NCI-H460 (cell line): ENCODE measurements at places on chromosomes 3 and 15.

- no peak for DNase-seq
Observed at GRCh38 chr3:52225452-52226228, at the start of gene TLR9. TSS of gene TLR9 (minus strand) at chr3:52225645. CDS start at chr3:52225529, 116 bp downstream.

DNA sequence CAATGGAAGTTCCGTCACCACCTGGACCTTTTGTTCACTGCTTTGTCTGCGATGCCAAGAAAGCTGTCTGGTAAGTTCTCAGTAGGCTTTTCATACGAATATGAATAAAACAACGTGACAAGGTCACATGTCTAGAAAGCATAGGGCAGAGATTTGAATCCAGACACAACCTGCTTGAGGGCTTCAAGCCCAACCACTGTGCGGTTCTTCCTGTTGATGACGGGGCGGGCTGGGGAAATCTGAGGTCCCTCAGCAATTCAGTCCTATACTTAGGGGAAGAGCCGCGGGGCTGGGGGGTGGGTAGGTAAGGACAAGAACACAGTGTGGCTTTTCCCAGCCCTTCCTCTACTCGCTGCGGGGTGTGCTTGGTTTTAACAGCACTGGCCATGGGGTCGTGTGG lies 32.4 kb upstream of the SMAD3 start:
- DNase-seq: no peak

GRCh38 chr3:142945023-142945422 lies 18.5 kb downstream of the PAQR9 start:
- DNase-seq: no peak

GRCh38 chr15:92819278-92820235 lies 80.6 kb upstream of the CHD2 start:
- DNase-seq: no peak

DNA sequence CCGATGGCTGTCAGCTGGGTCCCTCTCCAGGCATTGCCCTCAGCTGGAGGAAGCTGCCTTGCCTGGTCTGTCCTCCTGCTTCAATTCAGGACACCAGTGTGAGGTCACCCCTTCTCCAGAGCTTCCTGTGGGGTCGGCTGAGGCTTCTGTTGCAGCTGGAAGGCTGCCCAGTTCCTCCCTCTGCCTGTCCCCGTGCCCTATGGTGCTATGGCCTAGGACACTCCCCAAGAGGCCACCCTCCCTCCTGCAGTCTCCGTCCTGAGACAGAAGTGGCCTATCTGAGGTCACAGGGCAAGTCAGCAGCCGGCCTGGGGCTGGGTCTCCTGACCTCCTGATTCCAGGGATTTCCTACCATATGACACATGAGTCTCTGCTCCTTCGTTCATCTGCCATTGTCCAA lies 57.9 kb downstream of the RASGRF1 start:
- no peak for DNase-seq

- no peak for DNase-seq
Observed at GRCh38 chr15:95134431-95135110, 903.2 kb downstream of the MCTP2 start.

- DNase-seq: no peak
Observed at GRCh38 chr3:105891101-105891500, 22.3 kb upstream of the CBLB start.

DNA sequence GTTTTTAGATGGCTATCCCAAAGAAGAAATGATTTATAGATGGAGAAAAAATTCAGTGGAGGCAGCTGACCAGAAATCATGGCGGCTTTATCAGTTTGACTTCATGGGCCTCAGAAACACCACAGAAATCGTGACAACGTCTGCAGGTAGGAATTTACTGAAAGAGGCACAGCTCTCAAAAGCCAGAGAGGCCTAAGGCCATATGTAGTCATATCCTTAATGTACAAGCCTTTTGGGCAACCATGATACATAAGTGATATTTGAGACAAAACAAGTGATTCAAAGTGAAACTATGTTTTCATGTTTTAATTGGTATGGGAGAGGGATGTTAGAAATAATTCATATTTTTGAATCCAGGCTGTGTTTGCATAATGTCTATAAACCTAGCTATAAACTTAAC lies 509.7 kb downstream of the GABRG3 start:
- DNase-seq: no peak

DNA sequence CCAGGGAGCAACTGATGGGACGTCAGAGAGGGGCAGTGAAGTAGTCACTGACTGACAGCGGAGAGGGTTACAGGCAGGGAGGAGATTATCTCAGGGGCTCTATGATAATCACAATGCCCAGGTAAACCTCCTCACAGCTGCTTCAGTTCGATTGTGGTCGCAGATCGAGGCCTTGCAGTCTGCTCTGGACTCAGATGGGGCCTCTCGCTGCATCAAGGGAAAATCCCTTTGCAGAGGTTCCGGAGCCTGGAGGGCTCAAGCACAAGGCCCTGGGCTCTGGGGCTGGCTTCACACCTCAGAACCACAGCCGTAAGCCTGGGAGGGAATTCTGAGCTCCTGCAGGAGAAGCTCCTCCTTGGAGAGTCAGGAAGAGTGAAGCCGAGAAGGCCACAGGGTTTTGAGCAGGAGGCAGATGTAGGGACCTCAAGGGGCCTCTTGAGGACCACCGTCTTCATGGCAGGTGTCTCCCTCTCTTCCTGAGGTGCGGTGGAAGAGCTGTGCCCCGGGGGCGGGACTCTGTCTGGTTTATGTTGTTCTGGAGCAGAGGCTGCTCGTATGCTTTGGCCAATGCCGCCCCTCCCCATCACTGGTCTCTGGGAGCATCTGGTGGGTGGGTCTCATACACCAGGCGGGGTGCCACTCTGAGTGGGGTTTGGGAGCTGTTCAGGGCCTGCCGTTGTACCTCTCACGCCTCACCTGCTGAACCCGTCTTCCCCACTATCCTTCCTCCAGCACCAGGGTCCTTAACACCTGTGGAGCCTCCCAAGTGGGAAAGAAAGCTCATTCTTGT lies 19.5 kb upstream of the SNRPA1 start:
- DNase-seq: no peak

DNA sequence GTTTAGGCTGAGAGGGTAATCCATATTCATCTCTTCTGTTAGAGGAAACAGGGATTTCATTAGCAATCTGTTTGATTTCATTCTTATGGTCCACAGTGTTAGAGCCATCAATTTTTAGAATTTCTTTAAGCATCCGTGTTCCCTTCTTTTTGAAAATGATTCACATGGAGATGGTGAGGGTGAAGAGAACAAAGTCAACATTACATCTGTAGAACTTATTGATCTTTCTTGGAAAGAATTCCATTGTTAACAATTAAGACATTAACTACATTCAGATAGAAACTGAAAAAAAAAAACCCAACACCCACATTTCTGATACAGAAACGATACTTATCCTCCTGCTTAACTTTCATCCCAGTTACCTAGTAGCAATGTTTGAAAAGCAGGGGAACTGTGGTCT lies 107.0 kb upstream of the GK5 start:
- no peak for DNase-seq

- no peak for DNase-seq
Observed at GRCh38 chr3:55780913-55781312, 293.8 kb upstream of the WNT5A start.

DNA sequence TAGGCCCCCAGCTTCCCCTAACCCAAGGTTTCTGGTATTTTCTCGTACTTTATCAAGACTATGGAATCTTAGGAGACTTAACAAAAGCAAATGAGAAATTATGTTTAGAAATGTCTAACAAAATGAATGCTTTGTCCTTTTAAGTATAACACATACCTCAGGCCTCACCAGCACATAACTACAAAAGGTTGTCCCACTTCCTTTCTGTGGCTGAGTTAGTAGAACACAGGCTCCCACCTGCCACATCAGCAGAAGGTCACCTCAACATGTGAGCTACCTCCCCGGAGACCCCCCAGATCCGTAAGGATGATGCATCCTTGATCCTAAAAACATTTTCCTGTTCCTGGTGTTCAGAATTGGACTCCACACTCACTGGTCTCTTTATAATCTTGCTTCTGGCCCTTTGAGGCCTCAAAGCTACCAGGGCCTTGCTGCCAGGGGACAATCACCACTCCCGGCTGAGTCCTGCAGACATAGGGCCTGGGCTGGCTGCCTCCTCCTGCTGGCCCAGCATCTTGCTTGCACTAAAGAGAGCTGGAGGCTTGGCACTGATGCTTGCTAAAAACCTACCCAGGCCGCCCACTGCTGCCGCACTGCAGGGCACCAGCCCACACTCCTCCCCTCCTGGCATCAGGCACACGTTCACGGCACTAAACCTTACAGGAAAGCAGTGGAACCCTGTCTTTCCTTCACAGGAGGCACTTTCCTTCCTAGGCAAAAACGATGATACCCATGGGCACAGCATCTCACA lies 2.9 kb downstream of the CCRL2 start:
- no peak for DNase-seq

DNA sequence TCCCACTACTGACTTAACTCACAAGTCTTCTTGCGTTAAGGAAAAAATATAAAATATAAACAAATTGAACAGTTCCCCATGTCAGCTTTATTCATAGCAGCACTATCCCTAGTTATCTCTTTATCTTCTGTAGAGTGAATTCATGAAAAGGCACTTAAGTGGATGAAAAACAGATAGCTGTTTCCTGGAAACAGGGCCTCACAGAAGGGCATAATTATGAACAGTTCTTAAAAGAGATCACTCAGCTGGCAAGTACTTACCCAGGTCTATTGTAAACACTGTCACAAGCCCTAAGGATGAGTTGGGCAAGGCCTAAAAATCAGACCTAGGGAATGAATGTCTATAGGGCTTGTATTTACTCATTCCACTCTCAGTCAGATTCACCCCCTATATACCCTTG lies 10.7 kb downstream of the MB21D2 start:
- DNase-seq: no peak

DNA sequence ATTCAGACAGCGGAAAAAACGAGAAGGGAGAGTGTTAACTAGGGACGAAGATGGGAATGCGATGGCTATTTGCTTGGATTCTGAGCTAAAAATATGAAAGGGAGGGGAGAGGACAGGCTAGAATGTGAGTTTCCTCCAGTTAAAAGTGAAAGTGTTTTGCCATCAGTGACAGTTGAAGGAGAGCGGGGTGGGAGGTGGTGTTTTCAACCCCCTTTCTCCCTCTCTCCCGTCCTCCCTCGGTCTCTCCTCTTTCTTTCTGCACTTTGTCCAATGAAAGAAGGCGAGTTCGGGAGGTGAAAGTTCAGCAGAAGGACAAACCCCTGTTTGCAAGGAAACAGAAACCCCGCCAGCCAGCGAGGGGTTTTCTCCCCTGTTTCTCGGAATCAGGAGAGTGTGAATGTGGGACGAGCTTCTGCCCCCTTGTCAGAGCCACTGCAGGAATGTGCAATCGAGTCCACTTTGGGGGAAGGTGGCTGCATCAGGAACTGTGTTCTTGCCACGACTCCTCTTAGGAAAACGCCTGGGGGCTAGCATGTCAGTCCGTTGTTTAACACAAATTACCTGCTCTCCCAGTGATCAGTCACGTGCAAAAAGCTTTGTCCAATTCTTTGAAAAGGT lies 975 bp upstream of the FOXP1 start:
- DNase-seq: no peak

GRCh38 chr3:53493963-53494791 lies at the start of gene CACNA1D:
TSS of gene CACNA1D (plus strand) at chr3:53494611. CDS start at chr3:53495167, 556 bp downstream.
- DNase-seq: no peak

DNA sequence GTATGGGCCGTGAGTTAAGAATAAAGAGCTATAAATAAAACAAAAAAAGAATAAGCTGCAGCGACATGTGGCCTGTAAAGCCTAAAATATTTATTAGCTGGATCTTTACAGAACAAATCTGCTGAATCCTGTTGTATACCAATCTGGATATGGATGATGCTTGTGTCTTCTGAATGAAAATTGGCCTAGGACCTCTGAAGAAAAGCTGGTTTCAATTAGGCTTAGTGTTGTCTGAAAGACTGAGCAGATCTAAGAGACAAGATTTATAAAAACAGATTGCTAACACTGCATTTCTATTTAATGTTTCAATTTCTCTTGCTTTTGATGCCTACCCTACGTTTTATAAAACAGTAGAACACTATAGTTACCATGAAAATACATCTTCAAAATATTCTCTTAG lies 57.9 kb downstream of the ST3GAL6 start:
- DNase-seq: no peak

DNA sequence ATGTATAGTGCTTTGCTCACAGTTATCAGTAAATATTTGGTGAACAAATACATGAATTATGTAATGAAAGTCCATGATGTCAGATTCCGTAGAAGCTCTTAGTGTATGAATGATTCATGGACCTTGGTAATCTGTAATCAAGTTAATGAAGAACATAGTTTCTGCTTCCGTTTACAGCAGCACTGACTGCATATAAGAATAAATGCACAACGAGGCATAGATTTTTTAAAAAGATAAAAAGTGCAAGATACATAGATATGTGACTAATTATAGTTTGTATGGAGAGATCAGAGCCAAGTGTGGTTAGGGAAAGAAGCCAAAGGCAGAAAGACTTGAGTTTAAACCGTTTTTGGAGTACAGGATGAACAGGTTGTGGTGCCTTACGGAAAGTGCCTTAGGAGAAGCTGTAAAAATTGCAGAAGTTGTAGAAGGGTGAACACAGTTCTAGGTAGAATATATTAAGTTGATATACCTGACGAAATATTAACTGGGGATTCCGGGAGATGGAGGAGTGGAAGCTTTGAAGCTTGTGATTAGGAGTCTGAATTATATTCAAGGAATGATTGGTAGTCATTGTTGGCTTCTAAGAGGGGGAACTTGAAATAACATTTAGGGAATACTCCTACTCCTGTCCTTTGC lies 293.1 kb downstream of the NLGN1 start:
- DNase-seq: no peak

- peak; percentile 1 for DNase-seq
Observed at GRCh38 chr3:98188545-98188944, 22.0 kb downstream of the OR5H15 start.

GRCh38 chr3:59809016-59809415 lies 759.2 kb upstream of the CFAP20DC start:
- DNase-seq: no peak

DNA sequence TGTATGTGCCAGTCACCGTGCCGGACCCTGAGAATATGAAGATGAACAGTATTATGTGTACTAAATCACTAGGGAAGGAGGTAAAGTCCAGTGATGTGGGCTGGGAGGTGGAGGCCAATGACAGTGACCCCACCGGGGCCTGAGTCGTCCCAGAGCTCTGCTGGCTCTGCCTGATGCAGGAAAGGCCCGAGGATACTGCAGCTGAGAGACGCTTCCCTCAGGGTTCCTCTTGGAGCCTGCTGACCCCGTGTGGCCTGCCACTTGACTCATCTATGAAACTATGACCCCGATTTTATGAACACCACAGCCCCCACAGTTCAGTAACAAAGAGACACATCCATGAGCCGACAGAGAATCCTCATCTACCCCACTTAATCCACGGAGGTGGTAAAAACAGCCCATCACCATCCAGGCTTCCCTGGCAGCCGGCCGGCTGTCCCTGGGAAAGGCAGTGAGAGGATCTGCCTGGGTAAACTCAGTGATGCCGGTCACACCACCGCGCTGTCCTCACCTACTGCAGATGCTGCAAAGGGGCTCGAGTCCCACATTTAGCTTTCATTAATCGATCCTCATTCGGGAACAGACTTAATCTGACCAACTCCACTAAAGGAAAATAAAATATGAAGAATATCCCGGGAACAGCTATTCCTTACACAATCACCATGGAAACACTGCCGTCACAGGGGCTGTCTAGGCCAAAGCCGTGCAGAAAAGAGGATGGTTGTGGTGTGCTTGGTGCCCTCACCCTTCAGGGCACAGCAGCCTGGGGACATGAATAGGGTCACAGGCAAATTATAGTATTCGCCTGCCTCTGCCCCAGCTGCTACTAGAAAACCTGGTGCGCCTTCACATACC lies 82.9 kb downstream of the ARRDC4 start:
- no peak for DNase-seq

- DNase-seq: no peak
Observed at GRCh38 chr3:118477768-118478167, 556.9 kb downstream of the IGSF11 start.
